ENCODE measurements at places on chromosomes 13 and 19.

DNA sequence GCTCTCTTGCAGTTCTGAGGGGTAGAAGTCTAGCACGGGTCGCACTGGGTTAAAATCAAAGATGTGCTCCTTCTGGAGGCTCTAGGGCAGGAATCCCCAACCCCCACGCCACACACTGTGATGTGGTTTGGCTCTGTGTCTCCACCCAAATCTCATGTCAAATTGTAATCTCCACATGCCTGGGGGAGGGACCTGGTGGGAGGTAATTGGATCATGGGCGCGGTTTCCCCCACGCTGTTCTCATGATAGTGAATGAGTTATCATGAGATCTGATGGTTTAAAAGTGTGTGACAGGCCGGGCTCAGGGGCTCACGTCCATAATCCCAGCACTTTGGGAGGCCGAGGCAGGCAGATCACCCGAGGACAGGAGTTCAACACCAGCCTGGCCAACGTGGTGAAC lies 26.6 kb upstream of the CALM3 start:
- DNase-seq, result peak; percentile 27

- DNase-seq, result no peak
Observed at GRCh38 chr19:51653162-51653561, 6.5 kb upstream of the SIGLEC14 start.

GRCh38 chr19:45733160-45733810 lies at the start of gene MEIOSIN:
MEIOSIN (plus strand) TSS chr19:45733439; CDS start chr19:45735377, 1,938 bp downstream.
- DNase-seq, result no peak

- peak; percentile 55 for DNase-seq
Observed at GRCh38 chr13:106989876-106990275, 421.9 kb upstream of the ARGLU1 start.
